Activated CD4-positive, alpha-beta T cell treated with anti-CD3 and anti-CD28 coated beads, Interleukin-2, amount 50 U/mL, for 16 hours (primary cell): ENCODE measurements at places on chromosomes 5 and 9.

GRCh38 chr5:71887680-71888079 lies 168.6 kb downstream of the CARTPT start:
- peak; percentile 78 for DNase-seq

- DNase-seq = no peak
Observed at GRCh38 chr9:73441223-73441622, 289.6 kb downstream of the ANXA1 start.

- DNase-seq = no peak
Observed at GRCh38 chr5:83729362-83729761, 8.7 kb upstream of the HAPLN1 start.

GRCh38 chr5:106860398-106861044 lies 810.2 kb downstream of the EFNA5 start:
- DNase-seq = no peak

DNA sequence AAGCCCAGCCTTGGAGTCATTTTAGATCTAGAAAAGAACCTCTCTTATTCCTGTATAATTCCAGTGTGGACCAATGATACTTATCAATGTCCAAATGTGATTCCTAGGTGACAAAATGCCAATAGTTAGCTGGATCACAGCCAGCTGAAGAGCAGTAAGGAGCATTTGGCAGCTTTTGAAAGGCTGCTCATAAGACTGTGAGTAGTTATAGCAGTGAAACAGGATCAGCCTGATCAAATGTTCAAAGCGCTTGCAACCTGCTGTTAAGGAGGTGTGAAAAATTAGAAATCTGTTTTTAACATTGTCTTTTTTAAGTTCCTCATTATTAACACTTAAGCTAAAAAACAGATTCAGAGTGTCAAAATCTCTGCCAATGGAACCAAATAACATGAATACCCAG lies 85.1 kb downstream of the SSBP2 start:
- no peak for DNase-seq

DNA sequence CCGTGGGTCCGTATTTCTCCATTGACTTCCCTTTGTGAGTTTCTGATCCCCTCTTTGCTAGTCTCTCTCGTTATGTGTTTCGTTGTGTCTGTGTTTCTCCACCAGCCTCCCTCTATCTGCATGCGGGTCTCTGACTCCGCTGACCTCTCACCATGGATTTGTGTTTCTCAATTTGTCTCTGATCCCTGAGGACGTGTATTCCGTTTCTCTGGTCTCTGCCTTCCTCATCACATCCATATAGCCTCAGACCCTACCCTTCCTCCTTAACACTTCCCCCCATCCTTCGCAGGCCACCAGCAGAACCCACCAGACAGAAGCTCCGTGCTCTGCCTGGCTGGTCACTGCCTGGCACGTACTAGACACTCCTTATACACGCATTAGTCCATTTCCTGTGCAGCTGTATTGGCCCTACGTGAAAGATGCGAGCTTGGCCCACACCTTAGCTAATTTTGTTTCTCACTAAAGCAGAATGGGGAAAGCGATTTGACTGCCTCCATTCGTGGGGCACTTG lies 631 bp downstream of the B4GALT7 start:
- no peak for DNase-seq

- no peak for DNase-seq
Observed at GRCh38 chr9:133419005-133419404, 1.2 kb upstream of the REXO4 start.

GRCh38 chr5:38450627-38451026 lies 105.8 kb downstream of the LIFR start:
- no peak for DNase-seq

GRCh38 chr9:24451346-24451745 lies 94.4 kb downstream of the IZUMO3 start:
- no peak for DNase-seq

DNA sequence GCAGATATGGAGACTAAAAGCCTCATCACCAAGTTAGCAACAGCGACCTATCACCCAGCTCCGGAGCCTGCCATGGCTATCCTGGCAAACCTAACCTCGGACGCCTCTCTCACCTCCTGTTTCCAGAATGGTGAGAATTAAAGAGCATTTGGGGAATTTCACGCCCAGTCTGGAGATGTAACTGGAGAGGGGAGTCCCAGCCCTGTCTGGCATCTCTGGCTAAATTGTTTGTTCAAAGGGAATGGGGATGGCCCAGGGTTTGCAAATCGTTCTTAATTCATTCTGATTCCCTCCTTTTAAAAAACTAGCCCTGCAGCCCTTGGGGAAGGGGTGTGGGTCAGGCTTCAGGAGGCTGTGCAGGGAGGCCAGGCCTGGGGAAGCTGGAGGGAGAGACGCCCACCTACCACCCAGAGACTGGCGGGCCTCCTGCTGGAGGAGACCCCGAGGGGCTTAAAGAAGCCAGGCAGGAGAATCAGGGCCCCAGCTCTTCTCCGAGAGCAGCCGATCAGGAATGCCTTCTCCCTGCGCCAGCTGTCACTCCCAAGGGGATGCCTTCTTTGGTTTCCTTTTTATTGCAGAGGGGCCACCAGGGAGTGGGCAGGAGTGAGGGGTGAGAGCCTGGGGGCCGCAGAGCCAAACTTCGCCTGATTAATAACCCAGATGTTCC lies 964 bp upstream of the COL5A1 start:
- DNase-seq = no peak

- no peak for DNase-seq
Observed at GRCh38 chr9:4114569-4115505, 185.0 kb downstream of the GLIS3 start.

DNA sequence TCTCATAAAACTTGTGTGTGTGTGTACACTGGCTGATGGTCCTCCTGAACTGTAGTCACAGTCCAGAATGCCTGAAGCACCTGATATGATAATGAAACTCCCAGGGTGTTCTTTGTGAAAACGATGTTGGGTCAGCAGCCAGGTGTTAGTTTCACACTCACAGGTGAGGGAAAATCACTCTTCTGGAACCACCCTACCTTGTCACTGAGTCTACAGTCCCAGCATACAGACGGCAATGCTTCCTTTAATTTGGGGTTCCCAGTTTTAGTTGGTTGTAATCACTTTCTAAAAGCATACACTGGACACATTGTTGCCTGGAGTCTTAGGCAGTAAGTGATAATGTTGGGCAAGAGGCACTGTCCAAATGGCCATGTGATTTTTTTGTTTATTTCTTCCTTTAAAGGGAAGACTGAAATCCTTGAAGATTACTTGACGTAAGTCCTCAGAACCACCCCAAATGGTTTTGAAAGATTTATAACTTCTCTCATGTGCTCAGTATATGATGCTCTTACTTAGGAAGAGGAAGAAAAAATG lies 18.2 kb upstream of the MGAT1 start:
- DNase-seq = no peak

DNA sequence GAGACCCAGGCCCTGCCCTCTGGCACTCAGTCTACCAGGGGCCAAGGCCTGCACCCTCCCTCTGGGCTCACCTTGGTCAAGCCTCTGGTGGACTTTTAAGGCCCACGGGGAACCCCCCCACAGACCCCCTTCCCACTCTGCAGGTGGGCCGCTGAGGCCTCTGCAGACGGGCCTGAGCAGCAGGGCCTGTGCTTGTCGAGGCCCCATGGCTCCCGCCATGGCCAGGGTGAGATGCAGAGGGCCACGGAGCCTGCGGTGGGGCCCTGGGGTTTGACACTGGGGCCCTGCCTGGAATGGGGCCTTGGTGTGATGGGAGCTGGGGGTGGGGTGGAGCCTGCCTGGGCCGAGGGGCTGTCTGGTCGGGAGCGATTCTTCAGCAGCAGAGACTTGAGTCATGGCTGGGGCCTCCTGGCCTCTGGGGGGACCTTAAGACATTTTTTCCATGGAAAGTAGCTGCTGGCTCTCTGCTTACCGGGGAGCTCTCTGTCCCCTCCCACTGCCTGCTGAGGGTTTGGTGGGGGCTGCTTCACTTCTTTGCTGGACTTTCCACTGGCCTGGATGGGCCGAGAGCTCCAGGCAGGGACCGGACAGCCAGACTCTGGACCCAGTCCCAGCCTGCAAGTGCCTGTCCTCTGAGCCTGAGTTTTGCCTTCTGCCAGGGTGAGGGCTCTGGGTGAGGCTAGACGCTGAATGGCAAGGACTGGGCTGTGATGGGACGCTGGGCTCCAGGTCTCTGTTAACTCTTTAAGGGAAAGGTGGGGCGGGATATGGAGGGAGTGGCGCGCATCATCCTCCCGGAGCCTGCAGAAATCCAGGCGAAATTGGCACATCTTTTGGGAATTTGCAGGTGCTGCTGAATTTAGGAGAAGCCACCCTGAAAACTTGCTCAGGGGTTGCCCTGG lies 132.2 kb downstream of the RXRA start:
- DNase-seq = no peak

DNA sequence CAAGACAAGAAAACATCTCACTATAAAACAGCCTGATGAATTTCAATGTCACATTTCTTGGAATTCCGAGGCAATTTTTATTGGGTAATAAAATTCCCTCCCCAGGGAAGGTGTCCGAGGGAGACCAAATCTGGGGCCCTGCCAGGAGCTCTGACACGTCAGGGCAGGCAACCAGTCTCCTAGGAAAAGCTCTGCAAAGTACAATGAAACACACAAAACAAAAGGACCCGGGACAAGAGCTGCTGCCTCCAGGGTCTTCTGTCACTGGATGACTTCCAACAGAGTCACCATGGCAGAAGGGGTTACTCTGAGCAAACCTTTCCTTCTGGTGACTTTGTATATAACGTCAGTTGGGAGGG lies 50.8 kb downstream of the SAXO1 start:
- DNase-seq = no peak

GRCh38 chr5:150081541-150082283 lies 4.6 kb downstream of the CSF1R start:
- no peak for DNase-seq

DNA sequence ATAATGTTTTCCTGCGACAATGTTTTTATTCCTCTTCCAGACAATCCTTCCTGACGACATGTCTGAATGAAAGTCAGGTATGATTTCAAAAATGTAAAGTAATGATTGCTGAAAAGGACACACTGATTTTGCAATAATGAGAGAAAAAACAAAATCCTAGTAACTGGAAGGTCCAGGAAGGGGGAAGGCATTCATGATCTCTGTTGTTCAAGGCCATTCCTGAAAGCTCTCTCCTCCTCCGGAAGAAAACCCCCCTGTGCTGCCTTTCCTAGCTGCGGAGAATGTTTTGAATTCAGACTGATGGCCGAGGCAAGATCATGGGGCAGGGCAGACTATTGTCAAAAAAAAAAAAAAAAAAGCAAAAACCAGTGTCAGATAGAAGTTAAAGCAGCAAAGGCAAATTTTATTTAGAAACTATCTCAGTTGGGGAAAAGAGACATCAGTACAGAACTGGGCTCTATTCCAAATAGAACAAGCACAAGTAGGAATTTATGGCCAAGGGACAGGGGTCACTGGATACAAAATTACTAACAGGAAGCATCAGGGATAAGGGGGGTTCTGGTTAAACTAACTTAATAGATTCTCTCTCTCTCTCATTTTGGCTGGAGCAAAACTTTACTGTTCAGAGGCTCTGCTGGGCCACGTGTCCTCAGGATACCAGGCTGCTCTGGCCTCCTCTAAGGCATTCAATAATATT lies 36.5 kb upstream of the CTSV start:
- DNase-seq = no peak

DNA sequence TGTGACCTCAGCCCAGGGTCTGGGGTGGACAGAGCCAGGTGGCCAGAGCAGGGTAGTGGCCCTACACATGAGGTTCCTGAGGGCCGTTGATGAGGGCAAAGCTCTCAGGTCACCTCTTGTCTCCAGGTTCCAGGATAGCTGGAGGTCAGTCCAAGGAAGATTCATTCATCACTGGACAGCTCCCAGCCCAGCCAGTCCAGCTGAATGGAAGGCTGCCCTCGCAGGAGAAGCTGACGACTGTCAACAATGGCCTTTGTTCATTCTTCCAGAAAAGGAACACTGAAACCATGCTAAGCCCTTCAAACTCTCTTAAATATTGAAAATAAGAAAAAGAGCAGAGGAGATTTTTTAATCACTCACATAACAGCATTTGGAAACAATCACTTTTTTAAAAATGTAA lies 169.7 kb upstream of the TBCA start:
- no peak for DNase-seq
